ENCODE measurements at places on chromosomes 3 and 15.

GRCh38 chr3:82030916-82031315, 269.5 kb upstream of the GBE1 start:
- DNase-seq, result no peak

DNA sequence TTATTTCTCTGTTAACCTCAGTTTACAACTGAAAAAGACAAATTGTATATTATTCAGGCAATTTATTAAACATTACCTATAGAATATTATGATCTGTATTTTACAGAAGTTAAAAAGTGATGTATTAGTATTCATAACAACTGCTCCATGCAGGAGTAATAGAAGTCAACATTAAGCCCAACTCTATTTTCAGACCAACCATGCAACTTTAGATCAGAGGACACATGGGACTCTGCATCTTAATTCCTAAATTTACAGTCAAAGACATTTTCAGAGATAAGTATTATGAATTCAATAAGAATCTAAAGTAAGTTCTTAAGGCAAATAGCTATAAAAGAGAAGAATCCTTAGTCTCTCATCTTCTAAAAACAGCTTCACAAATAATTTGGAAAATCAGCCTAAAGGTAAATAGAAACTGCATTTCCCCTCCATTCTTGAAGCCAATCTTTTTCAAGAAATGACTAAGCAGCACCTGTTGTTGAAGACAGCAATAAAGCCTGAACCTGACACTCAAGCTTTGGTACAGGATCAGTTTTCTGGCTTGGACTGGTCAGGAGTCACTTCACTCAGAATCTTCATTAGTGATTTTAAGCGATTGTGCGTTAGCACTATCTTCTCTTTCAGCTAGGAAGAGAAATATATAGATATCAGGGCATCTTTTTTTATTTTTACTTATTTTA, 23.0 kb downstream of the OIP5 start:
- DNase-seq, result no peak

DNA sequence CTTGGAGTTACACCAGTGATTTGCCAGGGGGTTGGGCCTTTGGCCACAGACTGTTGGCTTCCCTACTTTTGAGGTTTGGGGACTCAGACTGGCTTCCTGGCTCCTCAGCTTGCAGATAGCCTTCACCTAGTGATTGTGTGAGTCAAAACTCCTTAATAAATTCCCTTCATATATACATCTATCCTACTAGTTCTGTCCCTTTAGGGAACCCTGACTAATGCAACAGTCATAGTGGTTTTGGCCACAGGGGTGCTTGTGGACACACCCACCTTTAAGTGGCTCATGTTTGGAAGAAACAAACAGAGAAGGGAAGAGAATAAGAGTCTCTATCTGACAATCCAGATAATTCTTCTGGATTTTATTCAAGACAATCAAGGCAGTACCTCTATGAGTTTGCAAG, 457.7 kb downstream of the EPHA3 start:
- no peak for DNase-seq

GRCh38 chr15:31235311-31236183, 91.1 kb upstream of the KLF13 start:
- no peak for DNase-seq

- no peak for DNase-seq
Observed at GRCh38 chr15:74128785-74129585, 1.4 kb upstream of the ISLR2 start.

- DNase-seq, result no peak
Observed at GRCh38 chr3:23519314-23520208, 286.2 kb upstream of the UBE2E1 start.

GRCh38 chr3:46089237-46090011, 62.1 kb upstream of the XCR1 start:
- peak; percentile 50 for DNase-seq

DNA sequence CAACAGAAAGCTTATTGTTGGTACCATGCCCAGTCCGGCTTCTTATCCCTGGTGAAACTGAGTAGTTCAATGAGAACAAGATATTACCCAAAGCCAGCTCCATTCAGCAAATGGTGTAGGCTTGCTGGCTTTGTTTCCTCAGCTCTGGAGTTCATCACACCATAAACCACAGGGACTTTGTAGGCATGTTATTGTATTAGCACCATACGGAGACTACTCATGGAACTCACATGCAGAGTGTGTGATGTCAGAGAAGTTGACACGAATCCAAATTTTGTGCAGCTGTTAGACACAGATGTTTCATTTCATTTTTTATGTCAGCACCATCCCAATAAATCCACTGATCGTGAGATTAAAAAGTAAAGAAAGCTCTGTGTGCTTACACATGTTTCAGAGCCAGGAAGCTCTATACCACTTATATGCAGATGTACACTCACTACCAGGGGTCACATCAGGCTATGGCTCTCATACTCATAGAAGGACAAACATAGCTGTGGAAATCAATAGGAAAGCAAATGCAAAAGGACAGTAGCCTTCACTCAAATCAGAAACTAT, 63.4 kb upstream of the LEKR1 start:
- no peak for DNase-seq

GRCh38 chr3:126439346-126439967, 36.2 kb downstream of the ZXDC start:
- DNase-seq, result no peak

DNA sequence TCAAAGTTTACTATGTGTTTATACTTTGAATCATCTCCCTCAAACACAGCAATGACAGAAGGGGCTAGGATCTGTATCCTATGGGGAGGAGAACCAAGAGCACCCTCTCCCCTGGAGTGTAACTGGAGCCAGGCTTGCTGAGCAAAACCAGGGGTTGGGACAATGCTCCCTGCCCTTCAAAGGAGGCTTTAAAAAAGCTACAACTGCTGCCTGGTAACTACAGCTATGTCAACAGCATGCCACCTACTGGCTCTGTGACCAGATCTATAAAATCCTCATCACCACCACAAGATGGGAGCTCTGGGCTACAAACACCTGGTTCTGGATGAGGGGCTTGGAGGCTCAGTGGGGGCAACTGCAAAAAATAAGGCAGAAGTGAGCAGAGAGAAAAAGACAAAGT, 61.9 kb downstream of the ANO10 start:
- DNase-seq, result no peak

- DNase-seq, result no peak
Observed at GRCh38 chr3:42773409-42773751, 327 bp upstream of the CCDC13 start.
